ENCODE measurements at places on chromosomes 7 and 10. TPM values are rescaled to one million over a fixed set of nuclear protein-coding genes. Genes with fewer than 3 reads are reported as not detected.

The DENND11 gene
- 4.9 TPM for total RNA-seq

The FRAT1 gene
- 1.0 TPM for total RNA-seq

The GALNT17 gene
- not detected for total RNA-seq

The ZPBP gene
- not detected for total RNA-seq

The SLC26A3 gene
- not detected for total RNA-seq

The FAM221A gene
- 0.67 TPM for total RNA-seq

GRCh38 chr7:151334628-151335027, 7.0 kb upstream of the NUB1 start:
- no peak for DNase-seq

- no peak for DNase-seq
These were observed 108.3 kb downstream of the ZMIZ1 start for GRCh38 chr10:79176949-79177602.

GRCh38 chr10:119595676-119596515, 868 bp downstream of the TIAL1 start:
- DNase-seq = no peak

DNA sequence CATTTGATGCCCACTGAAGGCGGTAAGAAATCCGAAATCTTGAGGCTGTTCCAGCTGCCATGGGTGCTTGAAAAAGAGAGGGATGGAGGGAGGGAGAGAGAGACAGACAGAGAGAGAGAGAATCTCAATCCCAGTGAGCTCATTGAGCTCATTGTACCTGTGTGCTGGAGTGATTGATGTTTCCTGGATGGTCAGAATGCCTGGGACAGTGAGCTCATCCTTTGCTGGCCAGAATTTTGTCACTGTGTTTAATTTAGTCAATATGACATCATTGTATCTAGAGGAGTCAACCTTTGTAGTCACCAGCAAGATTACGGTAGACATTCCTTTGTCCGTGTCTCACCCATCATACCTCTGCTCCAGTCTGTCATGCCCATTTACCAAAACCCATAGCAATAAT, 625.4 kb upstream of the POM121L12 start:
- DNase-seq = no peak

DNA sequence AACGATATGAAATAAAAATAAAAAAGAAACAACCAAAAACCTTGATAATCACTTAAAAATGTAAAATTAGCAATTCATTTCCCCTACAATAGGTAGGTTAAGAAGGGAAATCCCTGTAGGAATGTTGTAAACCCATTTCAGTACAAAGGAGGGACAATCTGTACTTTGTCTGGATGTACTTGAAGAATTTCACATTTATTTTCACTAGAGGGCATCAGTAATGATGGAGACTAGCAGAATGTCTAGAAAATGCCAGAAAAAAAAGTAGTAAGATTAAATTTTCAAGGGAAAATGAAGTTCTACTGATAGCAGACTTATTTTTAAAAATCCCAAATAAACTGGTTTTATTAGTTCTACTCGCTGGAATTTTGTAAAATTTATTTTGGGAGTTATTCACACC, 209.0 kb upstream of the FZD1 start:
- DNase-seq = no peak

GRCh38 chr7:33457039-33457438, 327.7 kb downstream of the BBS9 start:
- no peak for DNase-seq

- no peak for DNase-seq
These were observed 97.3 kb upstream of the SP4 start for GRCh38 chr7:21330462-21331178.

DNA sequence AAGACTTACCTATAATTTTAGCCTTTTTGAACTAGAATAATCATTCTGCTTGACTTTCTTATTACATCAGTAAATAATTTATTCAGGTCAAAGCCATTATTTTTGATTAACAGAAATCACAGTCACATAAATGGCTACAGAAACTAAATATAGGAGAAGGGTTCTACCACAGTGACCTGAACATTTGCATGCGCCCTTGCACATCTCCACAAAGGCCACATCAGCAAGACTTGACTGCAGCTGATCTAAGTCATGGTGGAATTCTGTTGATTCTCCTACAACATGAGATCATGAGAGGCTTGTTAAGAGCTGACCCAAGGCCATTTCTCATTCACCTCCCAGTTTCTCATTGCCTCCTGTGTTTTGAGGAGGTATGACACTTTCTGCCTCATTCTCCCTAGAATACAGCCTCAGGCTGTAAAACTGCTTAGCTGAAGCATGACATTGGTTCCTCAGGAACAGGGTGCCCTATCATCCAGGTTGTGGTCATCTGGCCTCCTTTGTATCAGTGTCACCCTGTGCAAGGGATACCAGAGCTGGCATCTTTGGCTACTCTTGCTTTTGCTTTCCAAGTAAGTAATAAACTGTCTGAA, 6.7 kb upstream of the IMMP2L start:
- peak; percentile 28 for DNase-seq

DNA sequence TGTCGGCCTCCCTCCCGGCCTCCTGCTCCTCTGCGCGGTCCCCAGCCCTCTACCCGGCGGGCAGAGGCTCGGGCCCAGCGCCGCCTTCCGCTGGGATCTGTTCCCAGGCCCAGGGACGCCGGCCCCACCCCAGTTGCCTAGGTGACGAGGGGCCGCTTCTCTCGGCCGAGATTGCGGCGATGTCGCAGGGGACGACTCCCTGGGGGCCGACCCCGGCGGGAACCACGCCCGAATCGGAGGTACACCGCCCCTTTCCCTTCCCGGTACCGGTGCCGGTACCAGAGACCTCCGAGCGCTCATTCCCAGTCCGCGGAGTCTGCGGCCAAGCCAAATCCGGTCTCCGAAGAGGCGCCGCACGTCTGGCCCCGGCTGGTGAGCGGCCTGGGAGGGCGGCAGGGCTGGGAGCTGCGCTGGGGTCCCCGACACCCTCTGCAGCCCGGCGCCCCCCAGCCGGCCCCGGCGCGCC, at the start of gene CABCOCO1:
CABCOCO1 (plus strand) TSS at position 136 of the 466 bp plus-strand sequence; CDS start at position 180, 44 bp downstream.
- DNase-seq = no peak

GRCh38 chr10:61329854-61330253, 123.3 kb downstream of the TMEM26 start:
- DNase-seq = no peak

DNA sequence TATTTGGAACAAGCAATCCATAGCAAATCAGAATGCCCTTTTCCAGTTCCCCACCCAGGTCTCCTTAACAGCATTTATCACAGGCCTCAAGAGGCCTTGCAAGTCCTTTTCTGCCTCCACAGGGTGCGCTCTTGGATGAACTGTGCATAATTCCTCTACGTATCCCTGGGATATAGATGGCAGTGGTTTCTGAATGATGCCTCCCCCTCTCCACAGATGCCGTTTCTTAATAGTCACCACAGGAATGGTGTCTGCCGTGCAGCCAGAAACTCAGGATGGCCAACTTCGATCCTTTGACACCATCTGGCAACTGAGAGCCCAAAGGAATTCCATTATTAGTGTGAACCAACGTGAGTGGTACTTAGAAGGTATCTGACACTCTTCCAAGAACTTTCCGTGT, 43.1 kb downstream of the JAZF1 start:
- DNase-seq = no peak

- DNase-seq = no peak
These were observed 23.1 kb downstream of the MDFIC start for GRCh38 chr7:114944745-114945625.

- DNase-seq = no peak
These were observed 2.4 kb downstream of the ZMIZ2 start for GRCh38 chr7:44750921-44751571.

- DNase-seq = no peak
These were observed 48.0 kb upstream of the DAGLB start for GRCh38 chr7:6495597-6496262.

DNA sequence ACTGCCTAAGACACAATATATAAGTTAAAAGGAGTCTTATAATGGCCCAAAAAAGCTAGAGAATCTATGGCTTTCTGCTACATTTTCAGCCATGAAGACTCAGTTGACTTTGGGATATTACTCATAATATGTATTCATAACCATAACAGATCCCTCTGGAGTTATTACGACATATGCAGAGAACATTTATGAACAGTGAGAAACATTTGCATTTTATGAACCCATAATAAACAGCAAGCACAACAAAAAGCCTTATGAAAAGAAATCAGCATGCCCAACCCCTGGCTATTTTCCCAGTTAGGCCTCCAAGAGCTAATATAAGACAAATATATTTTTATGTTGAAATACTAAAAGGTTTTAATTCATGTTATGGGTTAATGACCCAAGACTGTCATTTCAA, 52.4 kb downstream of the ARMH3 start:
- DNase-seq = no peak

DNA sequence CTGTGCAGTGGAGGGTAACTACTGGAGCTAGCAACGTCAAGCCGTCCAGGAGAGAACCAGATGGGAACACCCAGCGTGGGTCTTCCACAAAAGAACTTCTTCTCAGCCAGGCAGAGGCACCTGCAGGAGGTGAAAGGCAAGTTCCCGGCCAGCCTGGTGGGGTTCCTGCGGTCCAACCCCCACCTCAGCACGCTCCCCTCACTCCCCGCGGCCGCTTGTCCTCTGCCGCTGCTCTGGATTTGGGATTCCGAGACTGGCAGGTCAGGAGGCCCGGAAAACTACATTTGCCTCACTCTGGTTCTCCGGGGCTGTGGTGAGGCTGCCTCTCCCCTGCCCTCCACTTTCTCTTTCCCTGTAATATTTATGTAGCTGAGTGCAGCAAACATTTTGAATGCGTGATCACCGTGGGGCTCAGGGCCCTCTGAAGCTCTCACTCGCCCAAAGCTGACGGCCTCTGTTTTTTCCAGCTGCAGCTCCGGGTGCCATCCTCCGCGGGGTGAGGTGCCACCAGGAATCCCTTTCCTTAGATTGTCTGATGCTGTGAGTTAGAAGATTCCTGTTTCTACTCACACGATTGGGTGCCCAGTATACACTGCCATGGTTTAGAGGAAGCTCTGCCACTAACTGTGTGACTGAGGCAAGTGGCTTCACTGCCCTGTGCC, 366.9 kb downstream of the DNAJB6 start:
- no peak for DNase-seq

GRCh38 chr7:80131675-80132435, 2.8 kb upstream of the GNAI1 start:
- no peak for DNase-seq

GRCh38 chr7:12709726-12710502, 22.5 kb downstream of the ARL4A start:
- DNase-seq = no peak

DNA sequence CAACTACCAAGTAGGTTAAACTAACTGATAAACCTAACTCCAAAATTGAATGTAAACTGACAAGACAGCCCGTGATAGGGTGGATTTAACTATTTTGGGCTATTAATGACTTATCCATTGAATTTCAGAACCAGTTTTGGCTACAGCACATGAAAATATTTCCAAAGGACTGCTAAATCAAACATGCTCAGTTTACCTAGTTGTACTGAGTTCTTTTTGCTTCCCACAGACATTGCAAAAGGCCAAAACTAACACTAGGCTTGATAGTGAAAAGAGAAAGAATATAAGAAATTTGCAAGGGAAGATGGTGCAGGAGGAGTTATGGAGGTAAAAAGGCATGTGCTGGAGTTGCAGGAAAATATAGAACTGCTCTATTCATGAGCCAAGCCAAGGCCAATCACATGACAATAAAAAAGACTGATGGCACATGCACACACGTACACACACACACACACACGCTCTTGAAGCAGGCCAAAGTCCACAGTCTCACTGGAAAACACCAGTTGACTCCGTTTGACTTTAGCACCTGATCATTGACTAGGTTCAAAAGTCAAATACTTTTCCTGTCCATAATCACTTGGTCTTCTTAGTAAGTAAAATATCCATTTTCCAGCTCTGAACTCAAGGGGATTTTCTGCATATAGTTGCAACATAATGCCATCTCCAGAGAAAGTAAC, 76.0 kb upstream of the AGBL3 start:
- DNase-seq = no peak

GRCh38 chr10:13915710-13916109, 328.9 kb downstream of the PRPF18 start:
- no peak for DNase-seq

GRCh38 chr7:30722187-30722586, 29.7 kb upstream of the INMT start:
- no peak for DNase-seq

- DNase-seq = no peak
These were observed 21.6 kb upstream of the ZFAND2A start for GRCh38 chr7:1181640-1182039.

GRCh38 chr10:50293513-50294313, 42.4 kb upstream of the ASAH2 start:
- DNase-seq = no peak

- peak; percentile 41 for DNase-seq
These were observed 25.7 kb downstream of the MACROH2A2 start for GRCh38 chr10:70078329-70078728.

DNA sequence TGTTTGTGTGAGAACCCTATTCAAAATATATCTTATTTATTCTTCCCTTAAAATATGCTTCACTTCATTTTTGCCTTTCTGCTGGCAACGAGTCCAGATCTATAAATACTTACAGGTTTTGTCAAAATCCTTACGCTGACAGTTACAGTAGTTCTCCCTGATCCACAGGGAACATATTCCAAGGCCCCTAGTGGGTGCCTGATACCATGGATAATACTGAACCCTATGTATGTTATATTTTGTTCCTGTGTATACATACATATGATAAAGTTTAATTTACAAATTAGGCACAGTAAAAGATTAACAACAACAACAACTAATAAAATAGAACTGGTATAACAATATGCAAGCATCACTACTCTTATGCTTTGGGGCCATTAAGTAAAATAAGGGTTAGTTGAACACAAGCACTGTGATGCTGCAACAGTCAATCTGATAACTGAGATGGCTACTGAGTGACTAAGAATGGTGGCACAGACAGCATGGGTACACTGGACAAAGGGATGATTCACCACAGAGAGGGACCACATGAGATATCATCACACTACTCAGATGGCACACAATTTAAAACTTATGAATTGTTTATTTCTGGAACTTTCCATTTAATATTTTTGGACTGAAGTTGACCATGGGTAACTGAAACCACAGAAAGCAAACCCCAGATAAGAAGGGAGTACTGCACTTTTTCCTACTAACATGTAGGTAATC, 29.4 kb upstream of the PCGF5 start:
- DNase-seq = no peak

- DNase-seq = no peak
These were observed 31.2 kb downstream of the ST7 start for GRCh38 chr7:116984511-116984910.

GRCh38 chr7:455110-455928, 64.3 kb downstream of the PDGFA start:
- DNase-seq = no peak

DNA sequence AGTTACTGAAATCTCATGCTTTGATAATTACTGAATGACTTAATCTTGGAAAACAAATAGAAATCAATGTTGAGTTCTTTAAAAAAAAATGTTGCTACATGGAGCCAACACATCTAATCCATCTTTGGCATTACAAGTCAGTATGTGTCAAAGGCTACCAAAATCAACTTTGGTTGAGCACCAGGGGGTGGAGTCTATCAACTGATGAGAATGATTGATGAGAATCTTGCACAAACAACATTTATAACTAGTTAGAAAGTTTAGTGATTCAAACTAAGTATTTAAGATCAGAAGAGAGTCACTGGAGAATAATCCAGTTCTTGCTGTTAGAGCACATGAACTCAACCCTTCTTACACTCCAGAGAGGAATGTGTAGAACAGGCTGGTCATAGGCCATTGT, 70.5 kb upstream of the LRRC17 start:
- DNase-seq = peak; percentile 6

- no peak for DNase-seq
These were observed 59.0 kb downstream of the TBXAS1 start for GRCh38 chr7:139887992-139888481.
